Bladder microvascular endothelial cell (primary cell): ENCODE measurements at places on chromosomes 3 and 15. TPM values are rescaled to one million over a fixed set of nuclear protein-coding genes. Genes with fewer than 3 reads are reported as not detected.

The PLIN1 gene
- 0.06 TPM in 1 of 2 replicates, not detected in the other for total RNA-seq

The ANKRD34C gene
- total RNA-seq: not detected in 2 replicates

The ATP2B2 gene
- total RNA-seq: not detected in 2 replicates

The CRABP1 gene
- not detected in 2 replicates for total RNA-seq
